ELF-1 (cell line): ENCODE measurements at places on chromosomes 11 and 22.

GRCh38 chr11:26626346-26626745 lies 54.3 kb upstream of the MUC15 start:
- DNase-seq = no peak

DNA sequence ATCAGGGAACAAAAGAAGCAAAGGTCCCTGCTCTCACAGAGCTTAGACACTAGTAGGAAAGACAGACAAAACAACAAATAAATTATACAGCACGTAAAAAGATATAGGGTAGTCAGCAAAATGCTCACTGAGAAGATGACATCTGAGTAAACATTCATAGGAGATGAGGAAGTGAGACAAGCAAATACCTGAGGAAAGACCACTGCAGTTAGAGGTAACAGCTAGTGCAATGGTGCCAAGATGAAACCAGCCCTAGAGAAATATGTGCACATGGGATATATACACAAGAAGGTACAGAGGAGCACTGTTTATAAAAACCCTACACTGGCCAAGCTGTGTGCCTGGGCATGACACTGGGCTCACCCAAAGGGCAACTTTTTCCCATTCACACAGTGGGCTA lies 9.8 kb downstream of the CYP2R1 start:
- DNase-seq = no peak

DNA sequence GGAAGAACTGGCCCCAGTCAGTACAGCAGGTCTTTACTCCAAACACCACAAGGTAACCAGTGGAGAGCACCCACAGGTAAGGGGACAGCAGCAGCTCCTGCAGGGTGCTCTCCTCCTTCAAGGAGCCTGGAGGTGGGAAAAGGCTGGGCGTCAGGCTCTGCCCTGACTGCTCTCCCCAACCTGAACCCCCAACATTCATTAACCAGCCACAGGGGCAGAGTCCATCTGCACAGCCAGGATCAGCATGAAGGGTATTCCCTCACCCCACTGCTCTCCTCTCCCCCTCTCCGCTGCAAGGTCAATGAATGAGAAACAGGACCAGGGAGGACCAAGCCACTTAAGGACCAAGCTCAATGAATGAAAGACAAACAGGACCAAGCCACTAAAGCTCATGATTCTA lies 3.7 kb downstream of the SLC37A4 start:
- no peak for DNase-seq

- DNase-seq = no peak
These were observed 8.1 kb downstream of the OR5A2 start for GRCh38 chr11:59418156-59418555.

DNA sequence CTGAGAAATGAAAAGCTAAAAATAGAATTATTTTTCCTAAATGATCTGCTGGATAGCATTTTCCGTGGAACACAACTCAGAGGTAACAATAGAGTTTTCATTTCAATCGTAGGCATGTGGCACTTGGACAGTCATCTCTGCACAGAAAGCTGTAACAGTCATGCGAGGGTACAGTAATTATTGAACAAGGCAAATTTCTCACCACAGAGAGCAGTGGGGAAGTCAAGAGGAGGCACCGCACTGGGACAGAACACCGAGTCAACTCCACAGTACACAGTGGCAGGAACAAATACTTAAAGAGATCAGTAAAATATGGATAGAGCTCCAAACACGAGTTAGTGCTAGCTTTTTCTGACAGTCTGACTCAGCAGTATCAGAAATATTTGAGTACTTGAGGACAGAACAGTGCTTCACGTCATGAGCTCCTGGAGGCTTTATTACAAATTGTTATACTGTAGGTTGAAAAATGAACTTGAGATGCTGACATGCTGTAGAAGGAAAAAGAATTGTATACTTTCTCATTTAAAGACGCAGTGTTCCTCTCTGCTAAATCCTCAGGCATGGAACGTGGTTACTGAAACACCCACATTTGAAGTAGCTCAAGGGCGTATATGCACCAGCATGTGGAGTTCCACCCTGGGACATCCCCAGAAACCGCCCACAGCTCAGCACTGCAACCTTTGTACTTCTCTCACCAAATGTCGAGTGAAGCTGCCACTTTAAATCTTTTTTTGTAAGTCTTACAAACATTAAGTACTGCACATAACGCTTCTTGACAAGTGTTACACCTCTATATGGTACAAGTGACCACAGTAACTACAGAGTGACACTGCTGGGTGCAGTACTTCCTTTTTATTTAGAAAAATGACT lies 27.4 kb upstream of the YPEL1 start:
- DNase-seq = no peak

DNA sequence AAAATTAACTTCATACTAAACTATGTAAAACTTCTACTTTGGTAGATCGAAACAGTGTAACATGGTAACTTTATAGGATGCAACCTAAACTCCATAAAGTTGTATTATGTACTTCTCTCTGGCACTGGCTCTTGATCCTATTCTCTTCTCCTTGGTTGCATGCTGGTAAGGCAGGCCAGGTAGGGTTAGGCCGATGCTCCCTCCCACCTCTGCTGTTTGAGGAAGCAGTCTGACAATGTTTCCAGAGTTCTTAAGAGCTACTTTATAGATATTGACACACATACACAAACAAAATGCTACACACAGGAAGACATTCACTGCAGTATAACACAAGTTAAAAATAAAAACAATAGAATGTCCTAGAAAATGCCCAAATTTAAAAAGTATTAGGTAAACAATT lies 22.5 kb downstream of the CTSC start:
- no peak for DNase-seq

GRCh38 chr22:19085233-19085718 lies 36.9 kb downstream of the DGCR2 start:
- DNase-seq = no peak

- DNase-seq = no peak
These were observed 115.5 kb downstream of the PHF21B start for GRCh38 chr22:44894321-44894720.

DNA sequence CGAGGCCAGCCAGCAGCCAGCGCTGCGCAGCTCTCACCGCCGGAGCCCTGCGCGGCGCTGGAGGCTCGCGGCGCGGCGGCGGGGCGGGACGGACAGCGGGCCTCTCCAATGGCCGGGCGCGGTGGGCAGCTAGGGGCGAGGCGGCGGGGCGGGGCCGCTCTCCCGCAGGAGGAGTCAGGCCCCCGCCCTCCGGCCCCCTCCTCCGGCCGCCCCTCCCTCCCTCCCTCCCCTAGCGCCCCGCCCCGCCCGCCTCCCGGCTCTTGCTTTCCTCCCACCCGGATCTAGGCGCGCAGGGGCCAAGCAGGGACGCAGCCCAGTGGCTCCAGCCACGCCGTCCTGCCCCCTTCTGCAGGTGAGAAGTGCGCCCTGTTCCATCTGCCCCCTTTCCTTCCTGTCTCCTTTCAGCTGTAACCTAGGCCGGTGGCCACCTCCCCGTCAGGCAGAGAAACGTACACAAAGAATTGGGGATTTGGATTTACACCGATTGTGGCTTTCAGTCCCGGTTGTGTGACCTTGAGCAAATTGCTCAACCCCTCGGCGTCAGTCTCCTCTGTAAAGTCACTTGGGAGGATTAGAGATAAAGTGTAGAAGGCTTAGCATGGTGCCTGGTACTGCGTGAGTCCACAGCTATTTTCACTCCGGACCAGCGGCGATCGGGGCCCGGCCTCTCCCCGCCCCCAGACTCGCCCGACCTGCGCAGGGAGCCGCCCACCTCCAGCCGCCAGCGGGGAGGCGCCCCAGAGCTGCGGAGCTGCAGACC lies at the start of gene FZD4:
Gene FZD4, minus strand, starts transcription at position 35 of the 760 bp plus-strand sequence. CDS start 310 bp downstream, outside the sequence.
- peak; percentile 92 for DNase-seq
